Stimulated activated CD8-positive, alpha-beta memory T cell treated with anti-CD3 and anti-CD28 coated beads, Interleukin-12 subunit alpha, Interleukin-12 subunit beta, amount 100 ng/mL, for 4 hours (primary cell): ENCODE measurements at places on chromosomes 5 and 9.

DNA sequence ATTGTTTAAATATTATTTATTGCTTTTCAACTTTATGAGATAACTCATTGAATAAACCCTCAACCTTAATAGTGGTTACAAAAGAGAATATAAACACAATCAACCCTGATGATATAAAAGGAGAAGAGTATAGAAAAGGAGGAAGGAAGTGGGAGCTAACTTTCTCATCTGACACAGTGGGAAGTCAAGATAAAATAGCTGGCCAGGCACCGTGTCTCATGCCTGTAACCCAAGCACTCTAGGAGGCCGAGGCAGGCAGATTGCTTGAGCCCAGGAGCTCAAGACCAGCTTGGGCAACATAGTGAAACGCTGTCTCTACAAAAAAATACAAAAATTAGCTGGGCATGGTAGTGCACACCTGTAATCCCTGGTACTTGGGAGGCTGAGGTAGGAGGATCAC lies 93.5 kb downstream of the PPP2R2B start:
- no peak for DNase-seq

DNA sequence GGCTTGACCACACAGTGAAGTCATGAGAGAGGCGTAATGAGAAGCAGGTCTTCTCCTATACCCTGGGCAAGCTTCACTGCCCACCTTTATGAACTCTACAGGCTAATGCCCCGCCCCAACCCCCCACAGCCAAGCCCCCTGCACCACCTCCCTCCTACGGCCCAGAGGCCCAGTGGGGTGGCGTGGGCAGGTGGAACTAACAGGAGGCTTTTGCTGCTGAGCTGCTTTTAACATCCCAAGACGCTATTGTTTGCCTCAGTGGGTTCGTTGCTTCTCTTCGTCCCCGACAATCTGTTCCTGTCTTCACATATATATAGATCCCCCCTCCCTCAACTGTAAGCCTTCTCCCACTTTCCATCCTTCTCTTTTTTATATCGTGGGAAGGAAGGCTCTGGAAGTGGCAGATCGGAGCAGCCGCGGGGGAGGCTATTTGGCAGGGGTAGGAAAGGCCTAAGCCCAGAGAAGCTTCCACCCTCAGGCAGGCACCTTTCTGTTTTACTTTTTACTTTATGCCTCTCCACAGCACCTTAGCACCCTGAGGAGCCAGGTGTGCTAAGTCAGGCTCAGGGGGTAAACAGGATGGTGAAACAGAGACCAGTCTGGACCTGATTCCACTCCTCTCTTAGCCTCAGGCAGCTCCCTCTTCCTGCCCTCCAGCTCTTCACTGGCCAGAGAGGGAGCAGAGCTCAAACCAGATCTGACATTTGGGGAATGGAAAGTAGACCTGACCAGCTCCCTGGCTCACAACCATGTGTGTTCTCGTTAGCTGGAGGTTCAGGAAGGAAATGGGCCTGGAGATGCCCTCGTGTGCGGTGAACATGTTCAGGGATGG lies 26.5 kb downstream of the CD74 start:
- DNase-seq = no peak

- no peak for DNase-seq
These were observed 8.6 kb upstream of the ZDHHC11 start for GRCh38 chr5:859391-859790.

DNA sequence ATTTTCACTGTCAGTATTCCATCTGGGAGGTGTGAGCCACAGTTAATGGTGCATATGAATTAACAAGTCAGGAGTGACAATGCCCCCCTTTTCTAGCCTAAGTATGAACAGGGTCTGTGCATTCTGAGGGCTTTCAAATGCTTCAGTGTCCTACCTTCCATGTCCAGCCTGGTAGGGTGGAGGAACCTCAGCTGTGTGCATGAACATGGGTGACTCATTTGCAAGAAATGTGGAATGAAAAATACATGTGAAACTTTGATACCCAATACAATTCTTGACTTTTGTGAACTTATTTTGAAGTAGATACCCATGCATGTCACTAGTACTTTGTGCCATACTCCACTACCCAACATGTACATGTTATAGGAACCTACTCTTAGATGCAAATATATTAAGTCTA lies 375.8 kb downstream of the SEMA5A start:
- no peak for DNase-seq

DNA sequence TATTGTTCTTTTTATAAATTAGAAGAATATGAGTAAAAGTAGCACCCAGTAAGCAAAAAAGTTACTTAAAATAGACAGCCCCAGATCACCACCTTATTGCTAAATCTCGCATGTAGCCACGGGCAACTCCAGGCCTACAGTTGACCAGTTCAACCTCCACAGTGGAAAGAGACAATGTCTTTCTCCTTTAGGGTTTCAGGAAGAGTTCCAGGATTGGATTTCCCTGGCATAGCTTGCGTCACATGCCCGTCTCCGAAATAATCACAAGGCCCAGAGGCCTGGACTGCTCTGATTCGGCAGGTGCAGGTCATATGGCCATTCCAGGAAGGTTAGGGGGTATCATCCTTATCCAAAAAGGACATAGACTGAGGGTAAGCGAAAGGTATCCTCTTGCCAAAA lies 9.9 kb upstream of the PFDN1 start:
- no peak for DNase-seq

GRCh38 chr9:36833954-36834353 lies 200.1 kb downstream of the PAX5 start:
- DNase-seq = no peak

GRCh38 chr9:100499866-100500265 lies 26.9 kb downstream of the TMEFF1 start:
- DNase-seq = no peak

DNA sequence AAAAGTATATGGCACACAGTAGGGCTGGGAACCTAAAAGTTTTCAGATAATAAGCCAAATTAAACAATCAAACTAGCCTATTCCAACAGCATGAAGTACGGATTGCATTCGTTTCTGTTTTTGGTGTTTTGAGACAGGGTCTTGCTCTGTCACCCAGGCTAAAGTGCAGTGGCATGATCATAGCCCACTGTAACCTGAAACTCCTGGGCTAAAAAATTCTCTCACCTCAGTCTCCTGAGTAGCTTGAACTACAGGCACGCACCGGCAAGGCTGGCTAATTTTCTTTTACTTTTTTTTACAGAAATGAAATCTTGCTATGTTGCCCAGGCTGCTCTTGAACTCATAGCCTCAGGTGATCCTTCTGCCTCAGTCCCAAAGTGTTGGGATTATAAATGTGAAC lies 5.2 kb downstream of the RFX3 start:
- no peak for DNase-seq

GRCh38 chr5:122292332-122292731 lies 19.7 kb upstream of the SNCAIP start:
- no peak for DNase-seq

GRCh38 chr5:137833463-137833862 lies 34.2 kb upstream of the MYOT start:
- DNase-seq = no peak
